Neuronal stem cell (in vitro differentiated cells): ENCODE measurements at places on chromosomes 5 and 9.

DNA sequence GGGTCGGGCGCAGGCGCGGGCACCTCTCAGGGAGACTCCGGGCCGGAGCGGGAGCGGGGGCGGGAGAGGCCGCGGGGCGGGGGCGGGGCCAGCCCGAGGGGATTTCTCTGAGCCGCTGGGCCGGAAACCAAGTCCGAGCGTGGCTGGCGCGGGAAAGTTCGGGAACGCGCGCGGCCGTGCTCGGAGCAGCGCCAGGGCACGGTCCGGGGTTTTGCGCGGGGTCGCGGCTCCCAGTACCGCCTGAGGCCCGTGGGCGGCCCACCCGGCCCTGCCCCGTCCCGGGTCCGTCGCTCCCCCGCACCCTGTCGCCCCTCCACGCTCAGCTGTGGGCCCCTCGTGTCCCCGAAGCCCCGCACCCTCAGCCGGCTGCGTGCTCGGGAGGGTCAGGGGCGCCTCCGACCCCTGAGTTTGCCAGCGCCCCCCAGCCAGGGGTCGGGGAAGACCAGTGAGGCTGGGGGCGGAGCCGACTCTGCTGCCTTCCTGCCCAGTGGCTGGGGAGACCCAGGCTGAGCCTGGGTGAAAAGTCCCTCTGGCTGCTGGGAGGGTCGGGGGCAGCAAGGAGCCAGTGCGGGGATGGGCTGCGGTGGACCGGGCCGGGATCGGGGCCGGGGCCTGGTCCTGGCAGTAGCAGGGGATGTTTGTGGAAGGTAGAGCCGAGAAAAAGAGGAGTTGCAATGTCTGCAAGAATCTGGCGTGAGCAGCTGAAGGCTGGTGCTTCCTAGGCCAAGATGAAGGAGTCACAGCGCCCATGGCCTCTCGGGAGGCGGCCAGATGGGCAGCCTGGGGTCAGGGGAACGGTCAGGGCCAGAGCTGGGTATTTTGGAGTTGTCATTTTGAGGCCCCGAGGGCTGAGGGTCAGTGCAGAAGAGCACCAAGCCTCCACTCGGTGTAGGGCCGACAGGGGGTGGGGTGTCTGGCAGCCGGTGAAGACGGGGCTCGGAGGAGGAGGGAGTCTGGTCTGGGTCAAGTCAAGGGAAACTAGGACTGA lies 588 bp downstream of the TRAF2 start:
- peak; percentile 36 for DNase-seq

DNA sequence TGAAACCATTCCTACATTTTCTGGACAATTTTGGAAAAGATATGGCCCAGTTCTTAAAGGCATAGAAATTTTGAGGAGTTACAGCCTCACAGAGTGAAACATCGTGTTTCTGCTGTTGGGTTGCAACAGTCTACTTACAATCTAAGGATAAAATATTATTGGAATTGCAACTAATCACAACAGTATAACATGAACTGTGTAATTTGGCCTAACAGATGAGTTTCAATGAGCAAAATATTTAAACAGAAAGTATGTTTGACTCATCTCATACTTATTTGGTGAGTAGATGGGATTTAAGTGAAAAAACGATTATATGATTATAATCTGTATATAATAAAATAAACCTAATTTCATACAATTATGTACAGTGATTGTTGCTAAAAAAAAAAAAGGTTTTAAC lies 1061.8 kb downstream of the CDH12 start:
- DNase-seq: no peak

- no peak for DNase-seq
Observed at GRCh38 chr9:137278721-137279711, 1.5 kb downstream of the TOR4A start.

- peak; percentile 35 for DNase-seq
Observed at GRCh38 chr9:92763721-92764380, 782 bp downstream of the BICD2 start.

DNA sequence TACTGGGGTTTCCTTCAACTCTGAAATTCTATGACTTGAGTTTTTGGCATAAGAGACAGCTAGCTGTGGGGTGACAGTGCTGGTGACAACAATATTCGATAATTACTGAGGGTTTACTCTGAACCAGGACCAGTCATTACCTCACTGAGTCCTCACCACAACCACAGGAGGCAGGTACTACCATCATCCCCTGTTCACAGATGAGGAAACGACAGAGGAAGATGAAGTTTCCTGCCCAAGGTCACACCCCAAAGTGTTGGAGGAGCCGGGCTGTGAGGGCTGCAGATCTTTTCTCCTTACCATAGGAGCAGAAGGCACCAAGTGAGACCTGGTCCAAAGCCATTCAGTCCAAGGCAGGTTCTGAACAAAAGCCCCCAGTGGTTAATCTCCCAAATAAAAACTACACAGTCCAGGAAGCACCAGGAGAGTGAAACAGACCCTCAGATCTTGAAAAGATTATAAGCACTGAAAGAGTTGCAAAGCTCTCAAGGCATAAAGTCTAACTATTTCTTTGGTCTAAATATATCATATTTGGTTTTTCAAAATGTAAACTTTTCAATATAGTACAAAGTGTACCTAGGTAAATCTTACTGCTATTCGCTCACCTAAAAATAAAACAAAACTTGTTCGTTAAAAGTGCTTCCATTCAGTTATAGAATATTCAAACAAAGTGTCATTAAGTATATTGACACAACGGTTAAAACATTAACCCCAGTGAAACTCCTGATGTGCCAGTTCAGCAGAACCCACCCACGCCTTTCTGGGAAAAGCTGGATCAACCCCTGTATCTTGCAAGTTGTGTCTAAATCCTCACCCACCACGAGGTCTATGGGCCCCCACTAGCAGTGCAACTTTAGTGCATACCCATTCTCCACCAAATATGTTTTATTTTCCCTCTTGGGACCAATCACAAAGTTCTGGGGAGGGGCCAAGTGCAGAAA lies 82.6 kb upstream of the EQTN start:
- no peak for DNase-seq

DNA sequence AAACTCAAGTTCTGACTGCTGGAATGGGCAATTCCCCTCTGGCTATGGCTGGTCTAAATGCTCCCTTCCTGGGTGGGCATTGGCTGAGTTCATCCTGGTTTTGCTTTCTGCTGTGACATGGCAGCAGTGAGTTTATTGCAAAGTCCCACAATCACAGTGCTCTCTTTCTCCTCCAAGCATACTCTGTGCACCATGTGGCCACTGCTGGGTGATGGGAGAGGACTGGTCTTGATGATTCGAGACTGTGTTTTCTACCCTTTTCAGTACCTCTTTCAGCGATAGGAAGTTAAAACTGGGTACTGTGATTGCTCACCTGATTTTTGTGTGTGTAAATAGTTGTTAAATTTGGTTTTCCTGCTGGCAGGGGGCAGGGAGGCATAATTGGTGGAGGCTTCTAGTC lies 49.7 kb downstream of the FER start:
- DNase-seq: no peak

DNA sequence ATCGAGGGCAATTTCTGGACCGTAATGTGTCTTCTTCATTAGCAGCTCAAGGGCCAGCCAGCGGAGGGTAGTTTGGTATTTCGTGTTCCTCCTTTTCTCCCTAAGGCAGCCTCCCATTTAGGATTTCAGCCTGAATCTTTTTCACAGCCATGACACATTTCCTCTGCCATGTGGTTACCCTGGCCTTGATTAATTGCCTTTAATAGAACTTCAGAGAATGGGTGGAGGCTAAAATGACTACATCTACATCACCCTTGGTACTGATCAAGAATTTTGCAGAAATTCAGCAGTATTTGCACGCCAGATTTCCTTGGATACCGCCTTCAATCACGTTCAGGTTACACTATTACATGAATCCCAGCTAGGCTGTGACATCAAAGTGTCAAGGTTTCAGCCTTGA lies 58.0 kb downstream of the ADAMTS16 start:
- DNase-seq: no peak

DNA sequence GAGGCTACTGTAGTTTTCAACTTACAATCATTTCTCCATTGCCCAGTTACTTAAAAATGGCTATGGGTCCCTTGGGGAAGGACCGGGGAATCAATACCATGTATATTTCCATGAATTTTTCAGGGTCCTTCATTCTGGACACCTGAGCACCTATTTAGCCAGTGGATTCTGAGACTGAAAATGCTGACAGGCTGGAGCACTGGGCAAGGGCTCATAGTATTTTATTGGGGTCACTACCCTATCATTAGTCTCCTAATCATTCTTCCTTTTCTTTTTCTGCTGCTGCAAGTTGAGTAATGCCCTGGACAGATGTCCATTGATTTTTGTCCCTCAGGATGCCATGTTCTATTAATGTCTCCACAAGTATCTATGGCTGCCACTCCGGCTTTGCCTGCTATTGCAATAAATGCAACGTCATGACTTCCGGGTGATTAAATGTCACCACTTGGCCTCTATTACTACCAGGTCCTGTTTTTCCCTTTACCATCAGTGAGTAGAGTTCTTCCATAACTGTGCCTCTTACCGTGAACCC lies 279.3 kb upstream of the FBXL7 start:
- DNase-seq: no peak

GRCh38 chr9:138078846-138079245 lies 201.3 kb downstream of the CACNA1B start:
- no peak for DNase-seq

GRCh38 chr9:35842020-35842745 lies 13.2 kb downstream of the TMEM8B start:
- DNase-seq: no peak

- DNase-seq: no peak
Observed at GRCh38 chr5:91416491-91416890, 33.4 kb upstream of the ARRDC3 start.

- DNase-seq: no peak
Observed at GRCh38 chr9:10144355-10144754, 468.4 kb downstream of the PTPRD start.

GRCh38 chr9:7117676-7118561 lies 360.1 kb downstream of the KDM4C start:
- no peak for DNase-seq

GRCh38 chr9:111529787-111530186 lies 4.8 kb downstream of the ZNF483 start:
- no peak for DNase-seq

DNA sequence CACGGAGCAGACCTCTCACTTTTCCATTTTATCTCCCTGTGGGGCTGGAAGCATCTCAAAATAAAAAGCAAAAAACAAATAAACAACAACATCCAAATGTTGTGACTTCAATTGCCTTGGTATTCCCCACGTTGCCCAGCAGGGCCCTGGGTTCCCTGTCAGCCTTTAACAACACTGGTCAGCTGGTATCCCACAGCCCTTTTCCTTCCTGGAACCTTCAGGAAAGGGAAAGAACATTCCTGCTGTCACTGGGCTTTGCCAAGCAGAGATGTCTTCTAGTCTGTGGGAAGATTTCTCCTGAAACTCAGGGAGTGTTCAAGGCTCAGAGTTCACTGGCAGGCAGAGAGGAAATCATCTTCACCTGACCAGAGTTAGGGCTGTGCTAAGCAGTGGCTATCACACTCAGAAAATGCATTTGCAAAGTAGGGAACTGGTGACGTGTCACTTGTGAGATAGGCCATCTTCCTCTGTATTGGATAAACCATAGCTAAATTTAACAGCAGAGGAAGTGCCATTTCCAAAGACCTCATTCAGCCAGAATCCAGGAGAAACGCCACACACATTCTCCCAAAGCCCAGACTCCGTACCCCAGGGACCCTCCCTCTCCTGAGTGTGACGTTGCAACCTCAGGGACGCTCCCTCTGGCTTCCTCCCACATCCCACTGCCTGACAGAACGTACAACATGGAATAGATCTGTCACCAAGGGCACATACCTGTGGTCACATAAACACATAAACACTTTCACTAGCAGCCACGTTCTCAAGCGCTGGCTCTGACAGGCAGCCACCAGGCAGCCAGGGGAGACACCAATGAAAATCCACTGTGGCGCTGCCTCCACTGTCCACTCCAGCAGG lies 274.0 kb upstream of the DAPK1 start:
- no peak for DNase-seq

GRCh38 chr5:72637058-72637457 lies 129.8 kb upstream of the ZNF366 start:
- no peak for DNase-seq

- DNase-seq: no peak
Observed at GRCh38 chr9:91903126-91903911, 46.7 kb downstream of the ROR2 start.

DNA sequence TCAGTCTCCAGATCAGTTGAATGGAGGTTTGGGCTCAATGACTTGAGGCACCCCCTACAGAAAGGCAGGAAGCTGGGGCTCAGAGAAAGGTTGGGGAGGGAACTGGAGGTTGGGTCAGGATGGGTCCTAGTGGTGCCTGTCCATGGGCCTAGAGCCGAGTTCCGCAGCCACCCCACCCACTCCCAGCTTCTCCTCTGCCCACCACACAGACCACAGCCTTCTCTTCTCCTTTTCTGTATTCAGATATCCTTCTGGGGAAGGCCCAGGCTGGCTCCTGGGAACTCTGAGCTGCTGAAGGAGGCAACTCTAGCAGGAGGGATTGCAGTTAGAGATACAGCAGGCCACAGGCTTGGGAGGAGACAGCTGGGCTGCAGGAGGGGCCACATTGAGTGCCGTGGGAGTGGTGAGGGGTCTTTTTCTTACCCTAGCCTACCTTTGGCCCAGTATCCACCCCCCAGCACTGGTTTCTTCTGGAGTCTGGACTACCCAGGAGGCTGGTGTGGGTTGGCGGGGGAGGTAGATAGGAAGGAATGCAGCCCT lies 15.4 kb upstream of the PTGS1 start:
- no peak for DNase-seq

GRCh38 chr5:39217365-39218281 lies 1.7 kb downstream of the FYB1 start:
- DNase-seq: peak; percentile 65
